ENCODE measurements at places on chromosomes 1 and 21.
A peak's percentile ranks its signal among the peaks of the same experiment; 100 is the strongest.

- no peak for DNase-seq
Measured at GRCh38 chr1:237736372-237737029, 154.2 kb downstream of the ZP4 start.

DNA sequence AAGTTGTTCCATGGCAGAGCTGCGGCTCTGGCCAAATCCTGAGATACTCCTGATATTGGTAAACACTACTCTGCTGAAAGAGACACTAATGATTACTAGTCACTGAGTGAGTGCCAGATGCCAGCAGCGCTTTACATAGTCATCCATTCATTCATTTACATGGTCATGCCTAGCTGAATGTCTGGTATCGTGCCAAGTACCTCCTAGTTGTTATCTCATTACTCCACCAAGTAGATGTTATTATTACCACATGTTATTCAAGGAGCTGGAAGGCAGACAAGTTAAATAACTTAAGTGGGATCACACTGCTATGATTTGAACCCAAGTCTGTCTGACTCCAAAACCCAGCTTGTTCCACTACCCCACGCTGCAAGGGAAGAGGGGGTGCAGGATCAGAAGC, 4.7 kb downstream of the OLFML2B start:
- no peak for DNase-seq

GRCh38 chr1:62045574-62045973, 149.1 kb upstream of the L1TD1 start:
- DNase-seq, result peak; percentile 84

DNA sequence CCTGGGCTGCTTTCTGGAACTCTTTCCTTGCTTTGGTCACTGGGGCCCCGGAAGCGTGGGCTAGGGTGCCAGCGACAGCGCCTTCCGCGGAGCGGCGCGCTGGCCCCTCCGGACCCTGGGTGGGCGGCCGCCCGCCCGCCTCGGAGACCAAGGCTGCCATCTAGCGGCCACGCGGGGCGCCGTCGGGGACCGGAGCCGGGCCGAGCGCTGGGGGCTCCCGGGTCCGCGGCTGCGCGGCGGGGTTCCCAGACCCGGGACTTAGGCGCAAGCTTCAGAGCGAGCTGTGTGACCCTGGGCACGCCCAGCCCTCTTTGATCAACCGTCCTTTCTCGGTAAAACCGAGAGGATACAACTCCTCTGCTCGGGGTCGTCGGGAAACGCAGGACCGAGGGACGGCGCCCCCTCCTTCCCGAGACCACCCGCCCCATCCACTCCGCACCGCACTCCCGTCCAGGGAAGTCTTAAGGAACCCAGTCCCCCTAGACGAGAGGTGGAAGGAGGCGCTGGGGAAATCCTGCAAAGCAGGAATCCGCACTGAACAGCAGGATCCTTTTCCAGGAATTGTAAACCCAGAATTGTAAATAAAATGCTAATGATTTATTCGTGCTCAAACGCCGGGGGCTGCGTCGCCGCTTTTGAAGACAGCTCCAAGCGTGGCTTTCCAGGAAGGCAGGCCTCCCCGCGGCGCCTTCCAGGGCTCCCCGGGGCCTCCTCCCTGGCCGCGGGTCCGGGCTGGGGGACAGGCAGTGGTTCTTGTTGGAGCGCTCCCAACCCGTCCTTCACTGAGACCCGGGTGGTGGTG, 41.2 kb downstream of the RRAGC start:
- DNase-seq, result no peak

GRCh38 chr1:24984800-24985522, 54.9 kb upstream of the RUNX3 start:
- no peak for DNase-seq

DNA sequence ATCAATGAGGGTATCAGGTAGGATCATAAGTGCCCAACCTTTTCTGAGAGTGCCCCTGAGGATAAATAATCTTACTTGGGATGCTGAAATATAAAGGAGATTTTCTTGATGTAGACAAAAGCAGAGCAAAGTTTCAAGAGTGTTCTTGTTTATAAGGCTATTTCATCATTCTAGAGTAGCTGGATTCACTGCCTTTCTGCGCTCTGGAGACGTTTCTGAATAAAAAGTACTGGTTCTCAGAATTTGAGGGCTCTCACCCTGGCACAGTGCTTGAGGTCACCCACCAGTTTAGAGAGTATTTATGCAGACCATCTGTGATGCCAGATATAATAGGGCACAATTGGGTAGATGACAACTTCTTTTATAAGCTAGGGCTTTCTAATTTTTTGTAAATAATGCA, 103.3 kb downstream of the GDAP2 start:
- DNase-seq, result no peak

DNA sequence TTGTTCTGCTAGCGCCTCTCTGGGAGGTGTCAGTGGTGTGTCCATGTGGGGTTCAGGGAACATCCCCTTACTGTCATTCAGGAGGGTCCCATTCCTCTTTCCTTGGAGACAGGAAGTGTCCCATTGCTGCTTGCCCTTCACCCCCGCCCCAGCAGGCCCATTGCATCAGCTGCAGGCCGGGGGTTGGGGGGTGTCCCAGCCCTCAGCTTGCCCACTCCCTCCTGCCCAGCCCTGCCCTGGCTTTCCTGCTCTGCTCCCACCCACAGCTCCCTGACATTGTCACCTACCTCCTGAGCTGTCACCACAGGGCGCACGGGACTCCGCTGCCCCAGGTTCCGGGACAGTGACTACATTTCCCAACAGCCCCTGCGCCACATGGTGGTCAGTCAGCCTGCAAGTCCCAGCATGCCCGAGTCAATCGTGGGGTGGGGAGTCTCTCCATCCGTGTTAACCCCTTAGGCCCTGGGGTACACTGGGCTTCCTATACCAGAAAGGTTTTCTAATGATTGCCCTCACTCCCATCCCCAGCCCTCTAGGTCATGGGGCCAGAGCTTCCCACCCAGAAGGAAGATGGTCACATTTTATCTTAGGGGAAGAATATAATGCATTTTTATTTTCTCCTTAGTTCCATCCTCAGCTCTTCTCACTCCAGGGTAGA, at the start of gene INPP5B:
INPP5B (minus strand) TSS at position 351 of the 658 bp plus-strand sequence. CDS start 745 bp downstream, outside the sequence.
- peak; percentile 68 for DNase-seq

GRCh38 chr1:23436520-23437354, 12.2 kb upstream of the TCEA3 start:
- DNase-seq, result no peak

DNA sequence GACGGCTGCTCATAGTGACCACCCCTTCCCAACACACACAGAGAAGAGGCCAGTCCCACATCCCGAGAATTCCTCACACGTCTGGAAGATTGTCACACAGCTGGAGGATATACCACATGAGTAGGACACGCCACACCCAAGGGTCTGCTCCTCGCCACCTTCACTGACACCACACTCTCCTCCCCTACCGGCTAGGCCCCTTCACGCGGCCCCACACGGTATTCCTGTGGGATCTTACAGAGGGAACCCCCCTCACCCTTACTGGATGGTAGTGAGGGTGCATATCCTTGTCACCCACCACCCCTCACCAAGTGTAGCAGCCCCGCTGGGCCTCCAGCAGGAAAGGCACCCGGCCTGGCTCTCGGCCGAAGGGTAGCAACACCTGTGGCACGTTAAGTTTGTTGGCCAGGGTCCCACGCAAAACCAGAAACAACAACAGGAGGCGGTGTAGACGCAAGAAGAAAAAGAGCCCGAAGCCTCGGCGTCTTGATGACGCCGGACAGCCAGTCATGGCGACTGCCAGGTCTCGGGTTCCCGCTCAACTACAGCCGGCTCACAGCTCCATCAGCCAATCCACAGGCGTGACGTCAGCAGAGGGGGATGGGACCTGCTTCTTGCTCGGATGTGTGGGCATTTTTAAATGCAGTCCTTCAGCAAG, at the start of gene NUP210L:
NUP210L (minus strand) TSS at position 540 of the 658 bp plus-strand sequence.
- DNase-seq, result no peak

DNA sequence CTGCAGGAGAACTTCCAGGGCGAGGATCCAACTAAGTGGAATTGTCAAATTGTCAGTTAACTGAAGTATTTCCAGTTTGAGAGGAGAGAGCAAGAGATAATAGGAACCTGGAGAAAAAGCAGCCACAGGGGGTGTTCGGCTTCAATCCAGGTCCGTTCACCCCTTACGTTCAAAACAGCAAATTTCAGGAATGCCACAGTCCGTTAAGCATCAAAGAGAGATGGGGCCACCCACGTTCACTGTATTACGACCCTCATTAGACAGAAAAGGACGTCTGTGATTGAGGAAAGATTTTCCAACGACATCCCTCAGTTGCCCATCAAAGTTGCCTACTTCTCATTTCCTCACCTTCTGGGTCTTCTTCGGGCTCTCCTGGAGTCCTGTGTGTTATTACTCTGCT, 422.5 kb upstream of the VAMP3 start:
- DNase-seq, result no peak

DNA sequence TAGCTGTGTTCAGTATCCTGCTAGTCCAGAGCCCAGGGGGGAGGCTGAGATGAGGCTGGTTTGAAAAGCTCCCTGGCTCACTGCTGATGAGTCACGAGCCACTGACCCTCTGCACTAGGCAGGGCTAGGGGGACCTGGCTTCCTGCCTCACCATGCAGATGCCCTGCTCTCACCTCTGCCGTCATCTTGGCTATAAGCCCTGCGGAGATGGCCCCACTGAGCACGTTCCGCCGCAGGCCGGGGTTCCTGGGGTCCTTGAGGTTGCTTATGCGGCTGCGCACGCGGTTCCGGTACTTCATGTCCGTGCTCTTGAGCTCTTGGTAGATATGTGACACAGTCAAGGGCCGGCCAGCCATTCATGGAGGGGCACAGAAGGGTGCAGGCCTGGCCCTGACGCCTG, 24.1 kb upstream of the ZNF436 start:
- DNase-seq, result no peak

DNA sequence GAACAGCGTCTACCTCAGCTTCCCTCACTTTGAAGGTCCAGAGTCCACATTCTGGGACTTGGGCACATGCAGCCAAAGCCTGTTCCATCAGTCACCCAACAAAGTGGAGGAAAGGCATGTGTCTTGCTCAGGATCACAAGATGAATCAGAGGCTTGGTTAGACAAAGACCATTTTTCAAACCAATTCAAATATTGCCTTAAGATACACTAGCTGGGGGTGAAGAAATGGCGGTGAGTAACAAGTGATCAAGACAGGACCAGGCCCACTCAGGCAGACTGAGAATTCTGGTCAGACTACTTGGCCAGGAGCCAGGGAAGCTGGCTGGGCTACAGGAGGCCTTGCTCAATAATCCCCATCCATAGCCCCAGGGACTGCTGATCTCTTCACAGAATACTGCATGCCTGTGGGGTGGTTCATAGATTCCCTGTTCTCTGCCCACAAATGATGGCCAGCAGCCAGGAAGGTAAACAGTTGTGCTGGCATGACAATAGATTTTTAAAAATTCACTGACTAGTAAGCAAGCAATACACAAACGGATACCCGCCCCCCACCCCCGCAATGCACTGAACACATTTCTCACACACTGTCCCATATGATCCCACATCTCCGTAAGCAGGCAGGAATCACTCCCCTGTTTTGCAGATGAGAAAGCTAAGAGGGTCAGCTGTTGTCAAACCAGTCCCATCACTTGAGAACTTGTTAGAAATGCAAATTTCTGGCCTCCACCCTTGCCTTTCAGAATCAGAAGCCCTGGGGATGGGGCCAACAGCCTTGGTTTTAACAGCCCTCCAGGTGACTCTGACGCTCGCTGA, 27.2 kb downstream of the ERI3 start:
- DNase-seq, result peak; percentile 97

- no peak for DNase-seq
Measured at GRCh38 chr1:48887796-48888195, 111.1 kb upstream of the BEND5 start.

- DNase-seq, result no peak
Measured at GRCh38 chr1:111219557-111220286, 7.8 kb upstream of the CHI3L2 start.

DNA sequence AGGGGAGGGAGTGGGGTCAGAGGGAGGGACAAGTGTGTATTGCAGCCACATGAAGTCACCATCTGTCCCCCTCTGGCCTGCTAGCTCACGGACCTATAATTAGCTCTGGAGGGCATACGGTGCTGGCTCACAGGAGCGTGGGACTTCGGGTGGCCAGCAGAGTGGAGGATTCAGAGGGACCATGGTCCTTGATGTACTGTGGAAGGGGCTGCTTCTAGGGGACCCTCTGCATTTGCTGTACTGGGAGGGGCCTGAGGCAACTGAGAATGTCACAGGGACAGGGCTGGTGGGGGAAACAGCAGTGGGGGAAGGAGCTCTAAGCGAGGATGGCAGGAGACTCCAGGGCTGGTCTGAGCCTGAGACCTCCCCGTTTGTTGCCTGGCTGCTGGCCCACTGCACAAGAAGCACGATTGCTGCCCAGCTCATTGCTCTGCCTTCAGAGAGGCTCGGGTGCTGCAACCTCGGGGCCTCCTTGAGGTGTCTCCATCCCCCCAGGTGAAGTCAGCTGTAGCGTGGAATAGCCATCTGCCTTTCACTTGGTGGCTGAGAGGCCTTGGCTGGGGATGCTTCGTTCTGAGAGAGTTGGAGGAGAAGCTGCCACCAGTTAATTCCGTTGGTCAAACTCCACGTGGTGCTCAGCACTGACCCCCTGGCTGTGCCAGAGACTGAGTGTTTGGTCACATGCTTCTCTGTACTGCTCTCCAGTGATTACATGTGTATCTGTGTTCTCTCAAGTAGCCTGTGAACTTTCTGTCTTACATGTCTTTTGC, 2.7 kb downstream of the PPFIA4 start:
- DNase-seq, result no peak

DNA sequence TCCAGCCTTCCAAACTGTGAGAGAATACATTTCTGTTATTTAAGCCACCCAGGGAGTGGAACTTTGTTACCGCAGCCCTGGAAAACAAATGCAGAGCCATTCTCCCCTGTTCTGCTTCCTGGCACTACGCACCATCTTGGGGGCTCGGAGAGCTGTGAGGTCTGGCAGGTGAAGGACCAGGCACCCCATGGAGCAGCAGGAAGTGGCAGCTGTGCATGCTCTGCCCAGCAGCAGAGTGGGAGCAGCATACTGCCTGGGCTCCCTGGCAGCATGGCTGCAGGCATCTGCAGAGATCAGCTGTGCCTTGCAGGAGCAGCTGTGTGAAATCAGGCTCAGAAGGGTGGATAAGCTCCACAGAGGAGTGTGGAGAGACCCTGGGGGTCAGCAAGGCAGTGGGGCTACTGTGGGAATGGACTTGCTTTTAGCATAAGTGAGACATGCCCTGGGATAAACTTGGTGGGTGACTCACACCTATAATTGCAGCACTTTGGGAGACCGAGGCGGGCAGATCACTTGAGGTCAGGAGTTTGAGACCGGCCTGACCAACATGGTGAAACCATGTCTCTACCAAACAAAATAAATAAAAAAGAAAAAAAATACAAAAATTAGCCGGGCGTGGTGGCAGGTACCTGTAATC, 17.7 kb upstream of the ZSCAN20 start:
- DNase-seq, result peak; percentile 82

GRCh38 chr1:25869909-25870606, 5.5 kb downstream of the PAQR7 start:
- no peak for DNase-seq

- DNase-seq, result peak; percentile 63
Measured at GRCh38 chr1:168145184-168146159, 8.7 kb upstream of the GPR161 start.

DNA sequence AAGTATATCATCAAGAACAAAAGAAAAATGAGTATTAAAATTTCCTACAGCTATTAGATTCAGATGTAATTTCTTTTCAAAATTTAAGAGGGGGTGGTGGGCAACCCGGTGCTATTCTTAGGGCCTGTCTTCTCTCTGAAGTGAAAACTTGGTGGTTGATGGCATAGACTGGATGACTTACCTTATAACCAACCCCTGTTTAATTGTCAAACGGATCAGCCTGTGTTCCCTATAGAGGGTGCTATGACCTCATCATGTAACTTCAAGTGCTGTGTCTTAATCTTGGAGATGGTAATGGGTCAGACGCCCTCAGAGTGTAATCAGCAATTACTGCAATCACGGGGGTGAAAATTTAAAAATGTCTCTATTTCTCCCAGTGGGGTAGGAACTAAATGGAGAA, 176.2 kb downstream of the PCP4 start:
- no peak for DNase-seq

- peak; percentile 47 for DNase-seq
Measured at GRCh38 chr1:179369751-179370341, 4.1 kb downstream of the AXDND1 start.
